ENCODE measurements at places on chromosomes 3 and 15.
A peak's percentile ranks its signal among the peaks of the same experiment; 100 is the strongest.

DNA sequence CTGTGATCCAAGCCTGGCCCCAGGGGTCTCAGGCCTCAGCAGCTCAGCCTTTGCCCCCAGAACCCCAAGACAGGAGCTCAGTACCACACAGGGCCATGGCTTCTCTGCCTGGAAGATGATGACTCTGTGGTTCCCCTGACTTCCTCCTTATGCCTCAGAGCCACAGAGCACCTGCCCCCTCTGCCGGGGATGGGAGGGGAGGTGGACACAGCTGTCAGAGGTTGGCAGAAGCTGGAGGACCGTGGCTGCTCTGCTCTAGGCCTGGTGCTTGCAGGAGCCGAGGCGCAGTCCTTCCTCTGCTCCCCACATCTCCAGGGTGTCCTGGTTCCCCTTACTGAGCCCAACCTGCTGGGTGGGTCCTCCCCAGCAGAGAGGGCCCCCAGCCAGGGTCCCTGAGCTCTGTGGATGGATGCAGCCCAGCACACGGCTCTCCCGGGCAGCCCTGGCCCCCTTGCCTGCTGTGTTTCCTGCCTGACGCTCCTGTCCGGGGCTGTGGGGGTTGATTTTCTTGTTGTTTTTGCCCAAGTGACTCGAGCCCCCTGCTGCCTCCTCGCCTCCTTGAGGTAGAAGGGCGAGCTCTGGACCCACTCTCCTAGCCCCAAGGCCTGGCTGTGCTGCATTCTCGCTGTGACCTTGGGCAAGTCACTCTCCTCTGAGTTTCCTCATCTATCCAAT is 36.6 kb downstream of the PSTPIP1 start:
- ATAC-seq, result peak; percentile 49

GRCh38 chr15:74123658-74124057 is 6.7 kb upstream of the ISLR2 start:
- ATAC-seq, result no peak

- ATAC-seq, result no peak
Measured at GRCh38 chr3:155302891-155303290, 9.4 kb upstream of the STRIT1 start.

- ATAC-seq, result no peak
Measured at GRCh38 chr3:174425422-174425821, 433.7 kb upstream of the NAALADL2 start.

DNA sequence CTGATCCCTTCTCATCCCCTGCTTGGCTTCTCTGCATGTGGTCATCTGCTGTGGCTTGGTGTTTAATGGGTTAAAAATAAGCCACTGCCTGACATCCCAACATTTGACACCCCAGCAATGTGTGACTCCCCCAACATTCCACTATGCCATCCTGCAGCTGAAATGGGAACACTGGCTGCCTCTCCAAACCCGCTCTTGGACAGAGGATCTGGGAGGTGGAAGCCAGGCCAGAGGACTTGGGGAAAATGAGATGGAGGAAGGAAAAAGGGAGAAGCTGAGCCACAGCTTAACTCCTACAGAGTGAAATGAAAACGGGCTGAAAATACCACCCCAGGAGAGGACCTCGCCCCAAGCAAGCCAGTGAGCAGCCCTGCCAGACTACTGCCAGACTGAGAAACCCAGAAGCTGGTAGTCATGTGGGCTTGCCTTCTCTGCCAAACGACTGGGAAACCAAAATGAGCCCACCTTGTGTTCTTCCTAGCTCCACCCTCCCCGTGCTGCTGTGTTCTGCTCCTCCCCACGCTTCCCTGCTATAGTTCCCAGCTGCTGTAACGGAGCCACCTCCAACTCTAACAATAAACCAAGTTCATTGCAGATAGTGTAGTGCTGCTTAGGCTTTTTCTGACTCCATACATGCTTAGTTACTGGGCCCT is 13.7 kb downstream of the MAP1A start:
- ATAC-seq, result no peak

DNA sequence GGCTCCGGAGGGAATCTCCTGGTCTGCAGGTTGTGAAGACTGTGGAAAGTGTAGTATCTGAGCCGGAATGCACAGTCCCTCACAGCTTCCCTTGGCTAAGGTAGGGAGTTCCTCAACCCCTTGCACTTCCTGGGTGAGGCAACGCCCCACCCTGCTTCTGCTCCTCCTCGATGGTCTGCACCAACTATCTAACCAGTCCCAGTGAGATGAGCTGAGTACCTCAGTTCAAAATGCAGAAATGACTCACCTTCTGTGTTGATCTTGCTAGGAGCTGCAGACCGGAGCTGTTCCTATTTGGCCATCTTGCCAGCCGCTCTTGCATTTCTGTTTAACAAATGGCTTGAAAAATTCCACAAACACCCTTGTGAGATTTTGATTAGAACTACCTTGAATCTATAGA is 156.1 kb downstream of the STXBP5L start:
- no peak for ATAC-seq

DNA sequence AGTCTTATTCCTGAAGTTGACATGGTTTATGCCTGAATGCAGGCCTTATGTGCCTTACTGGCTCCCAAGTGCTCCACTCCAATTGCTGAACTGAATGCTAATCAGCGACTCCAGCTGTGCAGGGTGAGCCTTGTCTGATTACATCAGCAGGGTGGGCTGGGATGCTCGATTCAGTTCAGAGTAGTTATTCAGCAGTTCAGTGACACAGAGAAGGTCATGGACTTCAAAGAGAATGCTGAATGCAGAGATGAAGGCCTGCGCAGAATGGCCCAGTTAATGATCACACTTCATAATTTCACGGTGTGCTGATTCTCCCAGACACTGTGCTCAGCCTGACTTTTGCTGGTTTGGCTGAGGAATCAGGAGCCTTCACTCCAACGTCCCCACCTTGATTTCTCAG is 63.6 kb downstream of the CLDN1 start:
- ATAC-seq, result no peak

DNA sequence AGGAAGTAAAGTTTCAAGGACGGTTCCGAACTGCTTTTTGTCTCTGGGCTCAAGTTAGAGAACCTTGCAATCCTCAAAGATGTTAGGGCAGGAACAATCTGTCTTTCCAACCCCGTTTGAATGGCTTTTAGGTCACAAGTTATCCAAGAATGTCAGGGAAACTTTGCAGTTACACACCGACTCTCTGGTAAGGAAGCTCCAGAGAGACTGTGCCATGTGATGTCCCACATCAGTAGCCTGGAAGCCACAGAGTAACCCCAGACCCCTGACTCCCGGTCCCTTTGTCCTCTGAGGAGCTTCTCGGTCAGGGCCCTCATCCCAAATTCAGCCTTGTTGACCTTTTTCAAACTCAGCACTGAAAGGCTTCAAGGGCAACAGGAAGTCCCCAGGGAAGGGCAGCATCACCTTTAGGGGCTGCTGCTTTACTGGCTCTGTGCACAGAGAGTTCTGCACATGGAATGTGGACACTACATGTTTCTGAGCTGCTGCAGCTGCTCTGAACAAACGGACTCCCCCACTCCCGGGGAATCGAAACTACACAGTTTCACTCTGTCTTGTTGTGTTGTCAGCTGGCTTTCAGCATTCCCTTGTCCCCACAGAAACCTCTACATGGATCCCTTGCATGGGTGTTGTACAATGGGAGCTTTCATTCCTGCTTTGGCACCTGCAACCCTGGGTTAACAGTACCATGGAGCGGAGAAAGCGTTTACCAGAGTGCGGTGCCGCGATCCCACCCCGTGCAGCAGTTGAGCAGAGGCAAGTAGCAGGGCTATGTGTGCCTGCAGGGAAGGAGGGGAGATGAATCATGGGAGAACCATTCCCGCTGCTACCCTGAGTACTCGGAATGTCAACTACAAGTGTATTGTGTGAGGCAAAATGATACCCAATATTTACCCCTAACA is 408.2 kb upstream of the THBS1 start:
- ATAC-seq, result no peak

DNA sequence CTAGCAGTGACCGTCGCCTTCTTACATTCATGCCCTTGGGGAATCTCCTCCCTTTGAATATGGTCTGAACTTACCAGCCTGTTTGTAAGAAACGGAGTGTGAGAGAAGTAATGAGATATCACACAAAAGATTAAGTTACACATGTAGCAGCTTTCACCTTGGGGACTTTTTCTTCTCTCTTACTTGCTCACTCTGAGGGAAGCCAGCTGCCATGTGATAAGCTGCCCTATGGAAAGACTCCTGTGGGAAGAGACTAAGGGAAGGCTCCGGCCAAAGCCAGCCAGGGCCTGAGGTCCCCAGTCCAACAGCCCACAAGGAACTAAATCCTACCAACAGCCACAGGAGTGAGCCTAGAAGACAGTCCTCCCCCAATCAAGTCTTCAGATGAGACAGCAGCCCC is 190.4 kb upstream of the TSC22D2 start:
- no peak for ATAC-seq

DNA sequence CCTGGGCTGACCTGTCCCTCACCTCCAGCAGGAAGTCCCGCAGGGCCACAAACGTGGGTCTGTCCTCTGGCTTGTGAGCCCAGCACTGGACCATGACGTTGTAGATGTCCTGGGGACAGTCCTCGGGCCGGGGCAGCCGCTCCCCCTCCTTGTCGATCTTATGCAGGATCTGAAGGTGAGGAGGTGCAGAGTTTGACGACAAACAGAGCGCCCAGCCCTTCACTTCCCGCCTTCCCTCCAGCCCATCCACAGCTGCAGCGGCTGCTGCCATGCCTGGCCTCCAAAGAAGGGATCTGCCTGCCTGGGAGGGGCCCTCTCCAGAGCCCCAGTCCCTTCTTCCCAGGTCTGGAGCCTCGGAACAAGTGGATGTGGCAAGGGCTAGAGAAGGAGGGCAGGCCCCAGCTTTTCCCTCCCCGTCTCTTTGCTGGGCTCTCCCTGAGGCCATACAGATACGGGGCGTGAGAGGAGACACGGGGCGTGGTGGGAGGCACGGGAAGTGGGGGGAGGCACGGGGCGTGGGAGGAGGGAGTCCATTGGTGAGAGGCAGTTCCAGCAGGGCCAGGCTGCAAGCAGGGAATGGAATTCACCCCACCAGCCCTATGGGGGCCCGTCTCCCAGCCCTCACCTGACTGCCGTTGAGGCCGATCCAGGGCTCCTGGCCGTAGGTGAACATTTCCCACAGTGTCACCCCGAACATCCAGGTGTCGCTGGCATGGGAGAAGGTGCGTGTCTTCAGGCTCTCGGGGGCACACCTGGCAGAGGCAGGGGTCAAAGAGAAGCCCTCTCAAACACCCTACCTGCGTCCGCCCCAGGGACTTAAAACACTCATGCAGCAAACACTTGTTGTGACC is 29.7 kb downstream of the TNK2 start:
- ATAC-seq, result no peak

DNA sequence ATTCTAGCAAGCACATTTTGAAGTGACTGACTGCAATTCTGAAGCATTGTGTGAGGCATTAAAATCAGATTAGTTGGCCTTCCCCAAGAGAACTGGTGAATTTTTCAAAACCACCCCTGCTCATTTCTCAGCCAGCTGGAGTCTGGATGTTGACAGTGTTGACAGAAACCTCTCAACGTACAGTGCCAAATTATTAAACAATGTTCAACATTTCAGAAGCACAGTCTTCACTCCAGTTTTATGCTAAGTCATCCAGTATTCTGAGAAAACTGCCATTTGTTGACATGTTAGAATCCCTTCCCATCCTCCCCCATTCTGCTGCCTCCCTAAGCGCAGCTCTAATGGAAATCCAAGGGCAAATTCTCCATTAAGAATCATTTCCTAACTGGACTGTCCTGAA is 369.3 kb upstream of the TRIM42 start:
- ATAC-seq, result no peak

GRCh38 chr3:2513986-2514385 is 415.3 kb downstream of the CNTN4 start:
- ATAC-seq, result no peak

GRCh38 chr3:30227571-30228301 is 378.7 kb upstream of the TGFBR2 start:
- no peak for ATAC-seq

DNA sequence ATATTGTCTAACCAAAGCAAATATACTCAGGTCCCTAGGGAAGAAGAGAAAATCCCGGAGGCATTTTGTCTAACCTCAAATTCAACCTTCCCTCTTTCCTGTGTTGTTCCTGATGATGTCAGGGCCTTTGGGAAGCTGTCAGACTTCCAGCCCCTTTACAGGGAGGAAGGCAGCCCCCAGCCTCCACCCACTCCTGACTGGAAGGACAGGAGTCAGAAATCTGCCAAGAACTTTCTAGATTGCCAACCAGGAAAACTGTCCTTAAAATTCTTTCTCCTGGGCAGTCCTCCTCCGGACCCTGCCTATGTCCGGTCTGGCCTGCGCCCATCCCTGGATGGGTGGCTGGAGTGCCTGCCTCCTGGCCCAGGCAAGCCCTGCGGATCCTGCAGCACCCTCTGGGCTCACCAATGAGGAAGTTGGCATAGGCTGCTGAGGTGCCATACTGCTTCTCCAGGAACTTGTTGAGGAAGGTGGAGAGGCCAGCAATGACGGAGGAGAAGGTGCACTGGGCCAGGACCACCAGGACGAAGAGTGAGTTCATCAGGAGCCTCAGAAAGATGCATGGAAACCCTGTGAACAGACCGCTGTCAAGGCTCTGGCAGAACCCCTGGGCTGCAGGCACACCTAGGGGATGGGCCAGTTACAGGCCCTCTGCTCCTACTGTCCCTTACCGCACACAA is 52.6 kb upstream of the RAB6B start:
- ATAC-seq, result no peak

DNA sequence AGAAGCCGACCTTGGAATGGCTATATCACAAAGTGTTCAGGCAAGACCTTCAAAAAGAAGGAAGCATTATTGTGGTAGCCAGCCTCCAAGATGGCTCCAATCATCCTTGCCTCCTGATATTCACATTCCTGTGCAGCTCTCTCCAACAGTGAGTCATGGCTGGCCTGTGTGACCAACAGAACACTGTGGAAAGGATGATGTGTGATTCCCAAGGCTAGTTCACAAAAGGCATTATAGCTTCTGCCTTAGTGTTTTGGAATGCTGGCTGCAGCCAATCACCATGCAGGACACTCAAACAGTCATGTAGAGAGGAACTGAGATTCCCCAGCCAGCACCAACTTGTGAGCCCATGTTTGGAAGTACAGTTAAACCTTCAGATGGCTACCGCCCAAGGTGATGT is 102.6 kb downstream of the EFL1 start:
- ATAC-seq, result no peak

DNA sequence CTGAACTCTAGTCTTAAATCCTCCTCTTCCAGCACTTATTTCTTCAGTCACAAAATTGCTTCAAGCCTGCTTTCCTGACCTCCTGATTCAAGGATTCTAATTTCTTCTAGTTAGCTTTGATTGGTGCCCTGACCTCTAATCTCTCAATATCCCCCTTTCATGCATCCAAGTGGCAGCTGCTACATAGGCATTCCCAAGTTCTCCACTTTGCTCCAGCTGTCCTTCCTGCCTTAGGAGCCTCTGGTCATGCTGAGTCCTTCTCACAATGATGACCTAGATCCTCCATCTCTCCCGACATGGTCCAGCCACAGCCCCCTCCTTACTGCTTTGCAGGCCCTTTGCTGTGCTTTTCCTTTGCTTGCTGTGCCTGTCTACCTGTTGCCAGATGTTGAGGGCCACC is 347.8 kb upstream of the C2CD4B start:
- ATAC-seq, result no peak

DNA sequence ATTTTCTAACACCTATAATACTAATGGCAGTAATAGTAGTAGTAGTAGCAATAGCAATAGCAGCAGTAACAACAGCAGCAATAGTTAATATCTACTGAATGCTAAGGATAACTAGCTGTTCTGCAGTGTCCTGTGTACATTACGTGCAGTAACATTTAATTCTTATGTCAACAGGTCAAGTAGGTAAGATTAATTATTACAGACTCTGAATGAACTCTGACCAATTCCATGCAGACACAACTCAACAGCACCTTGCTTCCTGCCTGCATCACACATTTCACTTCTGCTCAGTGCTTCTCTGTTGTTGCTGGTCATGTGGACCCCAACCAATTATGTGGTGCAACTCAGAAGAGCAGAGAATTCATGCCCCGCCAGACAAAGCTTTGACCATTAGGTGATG is 39.9 kb upstream of the ARHGEF26 start:
- ATAC-seq, result no peak

All from activated CD4-positive, CD25-positive, alpha-beta regulatory T cell treated with anti-CD3 and anti-CD28 coated beads, Interleukin-2, amount 50 U/mL, for 24 hours (primary cell).